ENCODE measurements at places on chromosomes 11 and 22.

DNA sequence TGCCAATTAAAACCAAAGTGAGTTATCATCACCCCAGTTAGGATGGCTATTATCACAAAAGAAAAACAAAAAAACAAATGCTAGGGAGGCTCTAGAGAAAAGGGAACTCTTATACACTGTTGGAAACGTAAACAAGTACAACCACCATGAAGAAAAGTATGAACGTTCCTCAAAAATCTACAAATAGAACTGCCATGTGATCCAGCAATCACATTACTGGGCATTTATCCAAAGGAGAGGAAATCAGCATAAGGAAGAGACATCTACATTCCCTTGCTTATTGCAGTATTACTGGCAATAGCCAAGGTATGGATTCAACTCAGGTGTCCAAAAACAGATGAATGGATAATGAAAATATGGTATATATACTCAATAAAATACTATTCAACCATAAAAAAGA, 1145.1 kb downstream of the LRRC4C start:
- no peaks in the 10 kb centered on the region for H3K36me3 ChIP-seq
- DNase-seq = no peak
- no peak overlapping the region for H3K4me3 ChIP-seq
- no peaks in the 10 kb centered on the region for H3K27me3 ChIP-seq
- H3K27ac ChIP-seq = no peak overlapping the region

DNA sequence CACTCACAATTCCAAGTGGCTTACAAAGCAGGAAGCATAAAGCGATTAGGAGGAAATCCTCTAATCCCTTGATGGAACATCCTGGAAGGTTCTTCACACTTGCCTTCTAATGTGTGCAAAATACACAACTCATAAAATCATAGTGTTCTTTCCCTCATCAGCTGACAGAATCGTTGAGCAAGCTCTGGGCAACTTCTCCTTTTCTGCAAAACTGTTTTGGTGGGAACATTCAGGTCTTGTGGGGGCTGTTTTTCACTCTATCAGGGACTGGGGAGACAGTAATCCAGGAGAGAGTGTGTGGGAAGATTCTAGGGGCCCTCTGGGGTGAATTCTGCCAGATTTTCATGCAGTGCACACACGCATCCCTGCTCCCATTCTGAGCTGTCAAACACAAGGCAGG, 53.2 kb downstream of the IRAG1 start:
- no peaks in the 10 kb centered on the region for H3K27me3 ChIP-seq
- H3K4me1 ChIP-seq = no peaks in the 10 kb centered on the region
- H3K27ac ChIP-seq = no peak overlapping the region
- H3K4me3 ChIP-seq = no peak overlapping the region
- DNase-seq = no peak

DNA sequence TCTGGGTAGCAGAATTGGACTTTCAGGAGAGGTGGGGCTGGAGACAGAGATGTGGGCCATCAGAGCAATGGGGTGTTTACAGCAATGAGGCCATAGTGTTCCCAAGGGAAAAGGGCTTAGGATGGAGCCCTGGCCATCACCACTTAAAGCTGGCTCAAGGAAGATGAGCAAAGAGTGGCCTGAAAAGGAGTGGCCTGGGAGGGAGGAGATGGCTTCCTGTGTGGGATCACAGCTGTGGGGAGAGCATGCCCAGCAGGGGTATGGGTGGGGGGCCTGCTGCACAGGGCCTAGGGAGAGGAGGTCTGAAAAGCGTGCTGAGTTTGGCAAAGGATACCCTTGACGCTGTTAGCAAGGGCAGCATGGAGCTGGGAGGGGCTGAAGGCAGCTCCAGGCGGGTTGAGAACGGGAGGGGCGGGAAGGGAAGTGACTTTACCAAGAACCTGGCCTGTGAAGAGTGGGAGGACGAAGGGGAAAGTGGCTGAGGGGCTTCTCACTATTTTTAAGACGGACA, 13.9 kb downstream of the LRRC32 start:
- no peaks in the 10 kb centered on the region for H3K36me3 ChIP-seq
- no peaks in the 10 kb centered on the region for H3K4me1 ChIP-seq
- no peak overlapping the region for H3K27ac ChIP-seq
- no peak for DNase-seq
- H3K4me3 ChIP-seq = no peak overlapping the region
- H3K27me3 ChIP-seq = no peaks in the 10 kb centered on the region

- no peak for DNase-seq
- no peak overlapping the region for H3K27ac ChIP-seq
- H3K27me3 ChIP-seq = no peaks in the 10 kb centered on the region
Observed at GRCh38 chr11:133896028-133896427, 50.7 kb upstream of the SPATA19 start.

Measured in CD8-positive, alpha-beta memory T cell (primary cell).